SW480 (cell line): ENCODE measurements at places on chromosomes 2 and 18.
A peak's percentile ranks its signal among the peaks of the same experiment; 100 is the strongest.

- DNase-seq = no peak
Measured at GRCh38 chr2:190304404-190304803, 15.2 kb downstream of the HIBCH start.

DNA sequence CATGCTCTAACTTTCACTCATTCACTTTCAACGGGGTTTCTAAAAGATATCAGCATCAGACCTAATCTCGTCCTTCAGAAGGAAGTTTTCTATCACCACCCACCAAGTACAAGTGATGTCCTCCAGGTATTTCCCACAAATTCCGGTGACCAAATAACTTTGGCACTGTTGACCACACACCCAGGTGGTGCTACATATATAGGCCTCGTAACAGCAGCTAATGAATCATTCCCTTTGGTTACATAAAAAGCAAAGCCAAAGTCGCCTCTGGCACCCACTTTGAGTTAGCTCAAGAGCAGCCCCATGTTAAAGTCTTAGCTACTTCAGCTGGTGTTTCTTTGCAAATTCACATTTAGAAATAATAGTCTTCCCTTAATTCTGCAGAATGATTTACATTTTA, 138.2 kb upstream of the OSR1 start:
- DNase-seq = peak; percentile 81

DNA sequence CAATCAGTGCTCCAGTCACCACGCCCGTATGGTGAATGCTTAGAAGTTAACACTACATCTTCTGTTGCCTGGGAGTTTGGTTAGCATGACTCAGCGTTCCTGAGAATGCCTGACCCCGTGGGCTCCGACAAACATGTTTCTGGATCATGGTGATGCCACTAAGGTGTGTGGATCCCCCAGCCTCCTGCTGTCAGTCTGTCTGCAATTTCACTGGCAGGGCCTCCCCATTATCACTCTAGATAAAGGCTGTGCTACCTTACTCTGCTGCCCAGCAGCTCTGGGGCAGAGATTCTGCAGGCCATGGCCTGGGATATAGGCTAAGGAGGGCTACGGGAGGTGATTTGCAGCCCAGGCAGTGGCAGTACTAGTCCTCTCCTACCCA, 66.0 kb downstream of the STPG4 start:
- DNase-seq = peak; percentile 84

DNA sequence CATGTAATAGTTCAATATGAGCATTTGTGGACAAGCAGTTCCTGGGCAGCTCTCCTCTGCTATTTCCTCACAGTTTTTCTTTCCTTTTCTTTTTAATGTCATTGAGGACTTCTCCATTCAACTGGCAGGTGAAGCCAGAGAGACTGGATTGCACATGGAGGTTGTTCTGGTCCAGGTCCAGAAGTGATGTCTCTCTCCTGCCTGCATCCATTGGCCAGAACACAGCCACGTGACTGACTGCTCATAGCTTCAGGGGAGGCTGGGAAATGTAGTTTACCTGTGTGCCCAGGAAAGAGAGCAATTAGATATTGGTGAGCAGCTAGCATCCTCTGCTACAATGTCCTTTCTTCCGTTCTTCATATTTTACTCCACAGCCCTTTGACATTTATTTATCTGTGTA, 20.2 kb upstream of the ADAM23 start:
- DNase-seq = no peak

DNA sequence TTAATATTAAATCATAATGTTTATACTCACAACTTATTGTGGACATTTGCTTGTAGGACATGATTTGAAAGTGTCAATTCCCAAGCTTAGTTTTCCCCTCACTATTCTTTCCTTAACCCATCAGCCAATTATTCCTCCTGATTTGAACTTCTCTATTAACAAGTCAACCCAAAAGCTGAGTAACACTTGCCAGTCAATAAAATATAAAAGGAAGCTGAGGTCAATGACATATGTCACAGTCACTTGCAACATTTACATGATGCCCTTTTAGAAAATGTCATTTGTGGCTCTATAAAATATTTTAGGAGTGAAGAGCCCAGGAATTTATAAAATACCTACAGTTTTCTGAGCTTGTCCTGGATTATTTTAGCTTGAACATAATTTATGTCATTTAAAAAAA, 7.2 kb downstream of the CCDC68 start:
- no peak for DNase-seq

DNA sequence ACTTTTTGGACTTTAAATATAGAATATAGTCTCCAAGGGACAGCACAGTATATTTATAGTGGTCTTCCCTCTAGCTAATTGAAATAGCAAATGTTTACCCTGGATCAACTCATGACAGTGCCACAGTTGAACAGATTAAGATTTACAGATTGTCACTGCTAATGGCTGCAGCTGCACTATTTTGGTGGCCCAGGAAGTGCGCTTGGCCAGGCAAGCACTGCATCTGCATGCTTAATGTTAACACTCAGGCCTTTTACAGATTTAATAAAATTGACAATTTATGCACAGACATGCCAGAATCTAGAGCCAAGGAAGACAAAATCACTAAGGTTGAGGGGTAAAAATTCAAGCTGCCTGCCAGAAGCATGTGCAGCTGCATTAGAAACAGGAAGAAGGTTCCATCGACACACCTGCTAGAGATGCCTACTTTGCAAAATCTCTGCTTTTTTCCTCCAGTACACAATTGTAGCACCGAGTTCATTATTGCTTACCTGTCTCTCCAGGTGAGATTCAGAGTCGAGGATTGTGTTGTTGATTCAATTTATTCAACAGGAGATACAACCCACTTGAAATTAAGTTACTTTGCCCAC, 1042.3 kb upstream of the NRXN1 start:
- DNase-seq = no peak

DNA sequence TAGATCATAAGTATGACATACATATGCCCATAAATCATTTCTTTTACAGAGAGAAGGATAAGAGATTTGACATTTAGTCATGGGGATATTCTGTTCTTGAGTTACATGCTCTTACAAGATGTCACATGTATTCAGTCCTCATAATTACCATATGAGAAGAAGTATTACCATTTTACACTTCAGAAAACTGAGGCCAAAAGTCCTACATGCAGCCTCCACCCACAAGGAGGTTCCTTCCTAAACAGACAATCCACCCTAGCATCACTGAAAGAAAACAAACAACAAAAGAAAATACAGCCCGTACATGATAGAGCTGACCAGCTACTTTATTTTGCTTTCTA, 335.1 kb downstream of the SETBP1 start:
- DNase-seq = no peak

- DNase-seq = no peak
Measured at GRCh38 chr2:176646033-176646615, 376.9 kb downstream of the MTX2 start.

GRCh38 chr2:217142649-217143266, 282.9 kb upstream of the TNP1 start:
- DNase-seq = peak; percentile 7

DNA sequence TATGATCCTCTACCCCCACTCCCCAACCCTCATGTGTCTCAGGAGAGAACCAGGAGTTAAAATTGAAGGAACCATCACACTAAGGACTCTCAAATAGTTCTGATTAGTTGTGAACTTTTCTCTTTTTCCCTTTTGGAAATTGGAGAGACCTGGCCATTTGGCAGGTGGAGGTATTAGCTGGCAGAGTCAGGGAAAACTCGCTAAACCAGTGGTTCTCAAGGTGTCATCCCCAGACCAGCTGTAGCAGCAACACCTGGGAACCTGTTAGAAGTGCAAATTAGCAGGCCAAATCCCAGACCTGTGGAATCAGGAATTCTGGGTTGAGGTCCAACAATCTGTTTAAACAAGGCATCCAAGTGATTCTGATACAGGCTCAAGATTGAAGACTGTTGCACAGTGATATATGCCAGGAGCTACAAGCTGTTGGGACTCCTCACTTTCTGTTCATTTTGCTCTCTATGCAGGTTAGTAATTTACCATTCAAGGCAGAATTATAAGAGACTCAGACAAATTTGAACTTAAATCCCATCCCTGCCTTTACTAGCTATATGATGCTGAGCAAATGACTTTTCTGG, 2.8 kb upstream of the TMEM131 start:
- DNase-seq = no peak

- DNase-seq = no peak
Measured at GRCh38 chr2:129726216-129726615, 253.2 kb upstream of the RAB6C start.

GRCh38 chr2:208781166-208781565, 374.6 kb downstream of the PTH2R start:
- DNase-seq = no peak

DNA sequence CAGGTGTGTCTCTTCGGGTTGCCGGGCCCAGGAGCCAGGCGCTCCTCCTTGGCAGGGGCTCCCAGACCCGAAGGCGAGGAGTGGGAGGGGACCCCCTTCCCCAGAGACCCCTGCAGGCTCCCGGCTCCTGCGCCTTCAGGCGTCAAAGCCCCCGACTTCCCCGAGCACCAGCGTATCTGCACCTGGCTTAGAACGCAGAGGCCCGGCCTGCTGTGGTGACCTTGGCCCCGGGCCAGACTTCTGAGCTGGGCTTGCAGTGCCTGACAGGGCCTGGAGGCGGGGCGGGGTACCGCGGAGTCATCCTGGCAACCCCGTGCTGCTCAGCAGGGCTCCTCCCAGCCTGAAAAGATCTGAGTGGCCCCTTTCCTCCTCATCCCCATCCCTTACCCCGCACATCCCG, 27.0 kb downstream of the SKA1 start:
- no peak for DNase-seq

DNA sequence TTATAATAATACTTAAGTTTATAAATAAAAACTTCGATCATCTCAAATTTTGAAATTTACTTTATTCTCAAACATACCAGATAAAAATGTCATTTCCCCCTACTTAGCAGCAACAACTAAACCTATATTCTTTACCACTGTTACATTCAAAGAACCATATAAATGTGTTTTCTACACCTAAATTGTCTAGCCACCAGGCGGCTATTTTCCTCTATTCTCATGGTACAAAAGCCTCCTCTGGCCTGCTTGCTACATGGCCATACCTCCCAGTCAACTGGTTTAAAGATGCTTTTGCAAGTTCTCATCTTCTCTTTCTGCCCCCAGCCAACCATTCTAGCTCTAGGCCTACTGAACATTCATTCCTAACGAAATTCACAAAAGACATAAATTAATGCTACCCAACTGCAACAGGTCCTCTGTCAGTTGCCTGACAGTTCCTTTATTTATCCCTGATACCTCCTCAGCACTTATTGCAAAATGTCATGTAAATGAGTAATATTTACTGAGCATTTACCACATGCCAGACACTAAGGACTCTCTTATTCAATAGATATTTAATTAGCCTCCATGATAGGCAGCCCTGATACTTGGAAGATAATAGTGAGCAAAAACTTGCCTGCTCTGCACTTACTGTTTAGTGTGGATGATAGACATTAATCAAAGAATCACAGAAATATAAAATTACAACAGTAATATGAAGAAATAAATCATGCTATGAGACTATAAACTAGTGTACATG, 5.0 kb downstream of the C1D start:
- no peak for DNase-seq

- DNase-seq = no peak
Measured at GRCh38 chr18:24917767-24918166, 434.2 kb downstream of the ZNF521 start.

DNA sequence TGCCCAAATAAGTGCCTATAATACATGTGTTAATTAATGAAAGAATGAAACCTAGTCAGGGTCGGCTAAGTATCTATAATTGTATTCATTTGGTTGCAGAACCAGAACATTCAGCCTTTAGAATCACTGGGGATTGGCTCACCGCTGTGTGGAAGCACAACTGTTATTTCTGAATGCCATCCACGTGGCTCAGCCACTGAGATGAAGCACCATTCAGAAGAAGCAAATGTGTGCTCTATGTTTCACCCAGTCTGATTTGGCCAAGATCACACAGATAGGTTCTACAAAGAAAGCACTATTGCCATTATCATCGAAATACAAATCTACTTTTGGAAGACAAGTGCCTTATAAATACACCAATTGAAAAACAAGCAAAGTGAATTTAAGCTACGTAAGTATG, 30.6 kb upstream of the SPOPL start:
- DNase-seq = no peak

DNA sequence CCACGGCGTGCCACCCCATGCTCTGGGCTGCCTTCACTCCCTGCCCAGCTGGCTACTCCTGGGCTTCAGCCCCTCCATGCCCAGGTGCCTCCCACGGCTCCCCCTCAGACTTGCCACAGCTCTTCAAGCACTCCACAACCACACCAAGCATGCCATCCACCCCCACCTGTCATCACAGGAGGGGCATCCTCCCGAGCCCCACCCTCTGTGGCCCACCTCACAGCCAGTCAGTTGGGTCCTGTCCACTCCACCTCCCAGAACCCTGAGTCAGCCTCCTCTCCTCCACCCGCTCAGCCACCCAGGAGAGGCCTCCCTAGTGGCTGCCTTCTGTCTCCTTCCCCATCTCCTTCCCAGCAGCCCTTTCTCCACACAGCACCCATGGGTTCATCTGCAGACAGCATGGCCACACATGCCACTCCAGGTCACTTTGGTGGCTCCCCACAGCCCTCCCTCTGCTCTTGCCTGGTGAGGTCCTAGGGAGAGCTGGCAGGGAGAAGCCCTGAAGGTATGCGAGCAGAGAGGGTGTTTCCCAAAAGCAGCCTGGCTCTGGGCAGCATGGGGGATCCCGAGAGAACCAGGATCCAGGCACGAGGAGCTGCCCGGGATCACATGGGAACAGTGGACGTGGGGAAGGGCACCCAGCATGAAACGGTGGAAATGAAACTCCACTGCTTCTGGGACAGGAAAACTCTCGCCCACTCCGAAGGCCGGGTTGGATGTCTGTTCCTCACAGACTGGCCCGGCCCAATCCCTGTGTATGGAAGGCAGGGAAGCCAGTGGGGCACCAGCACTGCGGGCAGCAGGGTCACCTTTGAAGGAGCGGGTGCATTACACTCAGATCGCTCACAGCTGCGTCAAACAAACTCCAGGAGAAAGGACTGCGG, 2.7 kb downstream of the LIMS2 start:
- no peak for DNase-seq

DNA sequence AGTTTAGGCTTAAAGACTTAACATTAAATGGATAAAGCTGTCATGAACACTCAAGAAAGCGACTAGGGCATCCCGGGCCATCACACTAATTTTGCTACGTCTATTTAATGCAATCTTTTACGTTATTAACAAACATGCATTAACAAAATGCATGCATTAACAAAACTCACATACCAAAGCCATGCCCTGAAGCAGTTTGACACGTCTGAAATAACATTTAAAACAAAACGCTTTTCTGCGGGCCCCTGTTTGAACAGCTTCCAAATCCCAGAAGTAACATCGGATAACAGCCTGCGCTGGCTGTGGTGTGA, 458 bp downstream of the B4GALT6 start:
- no peak for DNase-seq

DNA sequence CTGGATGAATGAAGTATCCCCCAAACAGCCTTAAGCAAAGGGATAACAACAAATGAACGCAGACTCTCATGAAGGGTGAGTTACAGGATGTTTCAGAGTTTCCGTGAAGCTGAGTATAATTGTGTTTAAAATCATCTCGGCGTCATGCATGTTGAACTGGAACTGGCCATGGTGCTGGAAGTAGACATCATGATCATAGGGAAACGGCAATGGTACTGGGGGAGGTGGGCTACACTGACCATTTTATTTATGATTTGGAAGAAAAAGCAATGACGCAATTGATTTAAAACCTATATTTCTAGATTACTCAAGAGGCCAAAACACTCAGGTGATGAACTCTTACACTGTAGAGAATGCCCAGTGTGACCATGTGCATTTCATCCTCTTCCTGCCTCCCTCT, 387.9 kb upstream of the MYT1L start:
- DNase-seq = no peak

GRCh38 chr2:133661392-133661791, 93.1 kb upstream of the NCKAP5 start:
- DNase-seq = no peak
